H1 (cell line): ENCODE measurements at places on chromosomes 1 and 21. TPM values are rescaled to one million over a fixed set of nuclear protein-coding genes. Genes with fewer than 3 reads are reported as not detected.

DNA sequence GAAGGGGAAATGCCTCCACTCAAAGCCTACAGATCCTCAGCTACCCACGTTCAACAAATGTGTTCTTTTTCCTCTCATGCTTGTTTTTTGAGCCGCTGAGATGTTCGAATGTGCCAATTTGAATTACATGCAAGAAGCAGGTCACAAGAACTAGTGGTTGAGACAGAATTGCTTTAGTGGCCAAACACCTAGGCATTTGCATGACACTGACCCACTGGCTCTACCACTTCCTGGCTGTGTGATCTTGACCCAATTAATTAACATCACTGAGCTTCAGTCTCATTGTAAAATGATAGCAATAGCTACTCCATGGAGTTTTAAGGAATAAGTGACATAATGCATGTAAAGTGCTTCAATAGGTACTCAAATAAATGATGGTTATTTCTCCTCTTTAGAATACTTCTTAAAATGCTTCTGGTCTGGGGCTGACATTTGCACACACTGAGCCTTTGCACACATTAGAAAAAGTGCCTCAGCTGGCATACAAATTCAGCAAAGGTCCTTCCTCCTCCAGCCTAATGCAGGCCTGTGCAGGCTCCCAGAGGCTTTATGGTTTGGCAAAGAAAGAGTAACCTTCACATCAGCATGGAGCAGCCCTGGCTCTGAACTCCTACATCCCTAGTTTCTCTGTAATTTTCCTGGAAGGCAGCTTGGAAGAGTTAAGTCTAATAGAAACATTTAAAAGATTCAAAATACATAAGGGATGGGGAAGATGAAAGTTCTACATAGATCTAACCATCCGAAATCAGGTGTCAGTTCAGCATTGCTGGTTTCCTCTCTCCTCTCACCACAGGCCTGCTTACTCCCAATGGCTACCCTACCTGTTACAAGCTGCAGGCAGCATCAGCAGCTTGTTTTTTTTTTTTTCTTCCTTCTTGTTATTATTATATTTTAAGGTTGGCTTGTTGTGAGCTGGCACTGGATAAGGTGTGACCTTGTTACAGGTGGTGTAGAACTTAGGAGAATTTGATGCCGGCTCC is 107.4 kb downstream of the TBX19 start:
- no peaks in the 10 kb centered on the region for H3K36me3 ChIP-seq
- H3K27ac ChIP-seq, result no peak overlapping the region
- H3K4me1 ChIP-seq, result no peaks in the 10 kb centered on the region; the same call in 1 of the 2 replicates
- DNase-seq, result no peak
- no peak overlapping the region for H3K4me3 ChIP-seq
- peaks cover 4% of the 10 kb centered on the region; the same call in 1 of the 2 replicates for H3K27me3 ChIP-seq

- no peaks in the 10 kb centered on the region for H3K27me3 ChIP-seq
- H3K4me1 ChIP-seq, result peaks cover 19% of the 10 kb centered on the region
- DNase-seq, result no peak
- no peak overlapping the region for H3K27ac ChIP-seq
Observed at GRCh38 chr1:156152628-156153027, 757 bp upstream of the SEMA4A start.

DNA sequence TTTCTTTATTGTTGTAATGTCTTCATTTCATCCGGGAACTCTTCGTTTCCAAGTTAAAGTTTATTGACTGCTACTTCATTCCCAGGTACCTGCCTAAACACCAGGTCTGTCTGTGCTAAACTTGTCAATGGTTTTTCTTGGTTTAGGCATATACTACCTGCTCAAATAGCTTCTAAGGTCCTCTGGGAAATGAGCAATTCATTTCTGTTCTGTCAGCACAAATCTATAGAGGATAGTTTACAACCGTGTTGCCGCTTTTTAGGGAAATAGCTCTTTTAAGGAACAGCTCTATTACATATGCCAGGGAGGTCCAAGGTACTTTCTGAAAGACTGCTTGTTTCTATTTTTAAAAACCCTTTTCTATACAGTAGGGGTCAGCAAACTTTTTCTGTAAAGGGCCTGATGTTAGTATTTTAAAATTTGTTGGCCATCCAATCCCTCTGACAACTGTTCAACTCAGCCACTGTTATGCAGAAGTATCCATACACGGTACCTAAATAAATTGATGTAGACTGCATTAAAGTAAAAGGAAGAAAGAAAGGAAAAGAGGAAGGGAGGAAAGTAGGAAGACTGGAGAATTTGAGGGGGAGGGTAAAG is 222.7 kb upstream of the PTBP2 start:
- no peaks in the 10 kb centered on the region for H3K27me3 ChIP-seq
- no peaks in the 10 kb centered on the region for H3K4me1 ChIP-seq

- no peak overlapping the region for H3K4me3 ChIP-seq
- H3K4me1 ChIP-seq, result peaks cover 9% of the 10 kb centered on the region
- H3K27ac ChIP-seq, result no peak overlapping the region
- no peaks in the 10 kb centered on the region; the same call in 1 of the 2 replicates for H3K36me3 ChIP-seq
- no peak for DNase-seq
Observed at GRCh38 chr1:33147997-33148314, 33.9 kb downstream of the TRIM62 start.

DNA sequence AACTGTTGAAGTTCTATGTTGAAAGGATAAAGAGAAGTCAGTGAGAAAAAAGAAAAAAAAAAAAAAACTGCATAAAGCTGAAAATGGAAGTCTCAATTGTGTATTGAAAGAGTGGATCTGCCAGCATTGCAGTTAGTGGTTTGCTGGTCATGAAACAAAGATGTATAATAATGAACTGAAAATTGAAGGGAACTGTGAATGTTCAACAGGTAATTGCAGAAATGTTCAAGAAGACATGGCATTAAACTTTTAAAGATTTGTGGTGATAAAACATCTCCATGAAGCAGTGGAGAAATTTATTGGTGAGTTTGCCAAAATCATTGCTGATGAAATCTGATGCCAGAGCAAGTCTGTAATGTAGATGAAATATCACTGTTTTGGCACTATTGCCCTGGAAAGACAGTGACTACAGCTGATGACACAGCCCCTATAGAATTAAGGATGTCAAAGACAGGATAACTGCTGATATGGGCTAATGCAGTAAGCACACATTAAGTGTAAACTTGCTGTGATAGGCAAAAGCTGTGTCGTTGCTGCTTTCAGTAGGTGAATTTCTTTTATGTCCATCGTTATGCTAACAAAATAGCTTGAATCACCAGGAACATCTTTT is 71.0 kb downstream of the RD3 start:
- no peaks in the 10 kb centered on the region for H3K4me1 ChIP-seq
- H3K27ac ChIP-seq, result no peak overlapping the region
- no peaks in the 10 kb centered on the region for H3K27me3 ChIP-seq
- no peaks in the 10 kb centered on the region for H3K36me3 ChIP-seq
- DNase-seq, result no peak

- no peak for DNase-seq
- H3K27me3 ChIP-seq, result no peaks in the 10 kb centered on the region
- no peaks in the 10 kb centered on the region for H3K36me3 ChIP-seq
- no peak overlapping the region for H3K27ac ChIP-seq
- H3K4me3 ChIP-seq, result no peak overlapping the region
Observed at GRCh38 chr1:234551032-234551378, 59.0 kb downstream of the IRF2BP2 start.

GRCh38 chr1:213622365-213623063 is 365.3 kb upstream of the PROX1 start:
- no peaks in the 10 kb centered on the region for H3K27me3 ChIP-seq
- H3K27ac ChIP-seq, result no peak overlapping the region
- no peak overlapping the region for H3K4me3 ChIP-seq
- no peak for DNase-seq
- no peaks in the 10 kb centered on the region for H3K36me3 ChIP-seq
- H3K4me1 ChIP-seq, result no peaks in the 10 kb centered on the region

Gene PLCH2
- total RNA-seq, result 0.19 TPM in 2 replicates

DNA sequence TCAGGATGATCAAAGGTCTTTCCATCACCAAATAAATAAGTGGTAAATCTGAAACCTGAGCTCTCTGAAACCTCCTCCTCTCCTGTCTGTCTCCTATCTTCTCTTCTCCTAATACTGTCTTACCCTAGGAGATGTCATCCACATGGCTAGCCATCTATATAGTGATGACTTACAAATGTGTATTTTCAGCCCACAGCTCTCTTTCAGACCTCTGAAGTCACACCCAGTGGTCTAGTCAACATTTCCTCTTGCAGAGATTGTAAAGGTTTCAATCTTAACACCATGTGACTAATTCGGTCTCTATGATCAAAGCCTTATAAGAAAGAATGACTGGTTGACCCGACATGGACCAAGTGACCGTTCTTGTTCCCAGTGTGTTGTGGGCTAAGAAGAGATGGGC is 63.1 kb upstream of the DPT start:
- no peak overlapping the region for H3K27ac ChIP-seq
- DNase-seq, result no peak
- no peaks in the 10 kb centered on the region for H3K36me3 ChIP-seq
- H3K4me3 ChIP-seq, result no peak overlapping the region
- H3K27me3 ChIP-seq, result no peaks in the 10 kb centered on the region

- H3K27me3 ChIP-seq, result no peaks in the 10 kb centered on the region
- no peaks in the 10 kb centered on the region for H3K36me3 ChIP-seq
- no peak for DNase-seq
- no peaks in the 10 kb centered on the region for H3K4me1 ChIP-seq
- no peak overlapping the region for H3K27ac ChIP-seq
Observed at GRCh38 chr1:233233508-233234040, 62.0 kb downstream of the PCNX2 start.

DNA sequence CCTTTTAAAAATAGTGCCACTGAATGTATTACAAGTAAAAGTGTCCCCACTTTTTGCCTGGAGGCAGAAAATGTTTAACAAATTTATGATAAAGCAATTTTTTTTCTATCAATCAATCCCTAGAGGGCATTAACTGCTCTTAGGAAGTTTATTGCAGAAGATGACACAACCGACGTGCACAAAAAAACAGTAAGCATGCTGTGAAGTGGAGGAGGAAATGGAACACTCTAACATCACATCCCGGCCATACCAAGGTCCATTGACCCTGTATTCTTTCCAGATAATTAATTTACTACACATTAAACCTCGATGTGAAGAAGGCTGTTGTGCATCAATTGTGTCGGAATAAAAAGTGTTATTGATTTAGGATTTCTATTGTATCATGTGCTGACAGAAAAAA is 264.9 kb upstream of the NR5A2 start:
- no peaks in the 10 kb centered on the region for H3K27me3 ChIP-seq
- no peaks in the 10 kb centered on the region for H3K36me3 ChIP-seq
- H3K4me3 ChIP-seq, result no peak overlapping the region
- H3K27ac ChIP-seq, result no peak overlapping the region
- no peaks in the 10 kb centered on the region for H3K4me1 ChIP-seq
- no peak for DNase-seq

Gene EXTL1
- total RNA-seq, result 1.2 and 1.3 TPM in 2 replicates

GRCh38 chr1:78787544-78787943 is 137.9 kb downstream of the IFI44 start:
- no peaks in the 10 kb centered on the region for H3K36me3 ChIP-seq
- H3K4me3 ChIP-seq, result no peak overlapping the region
- H3K27me3 ChIP-seq, result no peaks in the 10 kb centered on the region
- DNase-seq, result no peak

Gene PDPN
- 169 and 182 TPM in 2 replicates for total RNA-seq

DNA sequence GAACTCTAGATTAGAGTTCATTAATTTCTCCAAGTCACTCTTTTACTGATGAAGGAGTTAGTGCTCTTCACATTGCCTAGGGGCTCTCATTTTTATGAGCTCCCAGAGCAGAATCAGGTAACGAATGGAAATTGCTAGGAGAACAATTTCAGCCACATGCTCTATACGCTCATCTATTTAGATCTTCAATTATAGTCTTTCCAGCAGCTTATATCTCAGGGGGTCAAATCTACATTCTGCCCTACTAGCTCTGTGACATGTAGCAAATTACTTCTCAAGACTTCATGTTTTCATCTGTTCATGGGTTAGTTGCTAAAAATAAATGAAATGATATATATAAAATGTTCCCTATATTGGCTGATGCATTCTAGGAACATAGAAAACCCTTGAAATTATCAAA is 183.6 kb downstream of the PLPP3 start:
- no peaks in the 10 kb centered on the region for H3K4me1 ChIP-seq
- no peaks in the 10 kb centered on the region for H3K27me3 ChIP-seq
- no peak for DNase-seq
- no peaks in the 10 kb centered on the region for H3K36me3 ChIP-seq
- no peak overlapping the region for H3K27ac ChIP-seq

Gene GUCA2A
- total RNA-seq, result not detected in 2 replicates

GRCh38 chr1:33191731-33192275 is 10.0 kb upstream of the TRIM62 start:
- no peak for DNase-seq
- no peaks in the 10 kb centered on the region; the same call in 1 of the 2 replicates for H3K27me3 ChIP-seq
- H3K36me3 ChIP-seq, result no peaks in the 10 kb centered on the region
- H3K4me3 ChIP-seq, result no peak overlapping the region

DNA sequence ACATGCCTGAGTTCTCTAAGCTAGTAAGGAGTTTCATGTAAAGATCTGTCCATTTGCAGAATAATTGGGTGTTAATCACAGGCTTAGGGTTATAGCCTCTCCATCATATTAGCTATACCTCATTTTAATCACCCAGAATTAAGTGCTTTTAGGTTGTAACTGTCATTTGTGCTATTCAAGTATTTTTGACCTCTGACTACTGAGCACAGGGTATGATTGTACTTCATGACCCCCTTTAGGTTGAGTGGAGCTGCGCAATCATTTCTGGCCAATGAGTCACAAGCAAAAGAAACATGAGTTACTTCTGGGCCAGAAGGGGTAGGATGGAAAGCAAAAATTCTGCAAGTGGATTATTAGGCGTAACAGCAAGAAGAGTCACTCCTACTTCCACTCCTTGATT is 8.4 kb upstream of the SNX7 start:
- no peaks in the 10 kb centered on the region for H3K4me1 ChIP-seq
- no peak overlapping the region for H3K27ac ChIP-seq
- no peaks in the 10 kb centered on the region for H3K36me3 ChIP-seq
- no peaks in the 10 kb centered on the region for H3K27me3 ChIP-seq
- H3K4me3 ChIP-seq, result no peak overlapping the region
- no peak for DNase-seq

Gene STK40
- 25.3 and 28.6 TPM in 2 replicates for total RNA-seq

Gene CHI3L1
- total RNA-seq, result not detected in 2 replicates

GRCh38 chr1:156591181-156591431 is 470 bp upstream of the NAXE start:
- no peak for DNase-seq
- no peaks in the 10 kb centered on the region for H3K27me3 ChIP-seq
- H3K4me1 ChIP-seq, result no peaks in the 10 kb centered on the region
- H3K4me3 ChIP-seq, result peak overlapping the region; percentile 76
- H3K27ac ChIP-seq, result no peak overlapping the region

Gene UTS2
- not detected in 2 replicates for total RNA-seq

DNA sequence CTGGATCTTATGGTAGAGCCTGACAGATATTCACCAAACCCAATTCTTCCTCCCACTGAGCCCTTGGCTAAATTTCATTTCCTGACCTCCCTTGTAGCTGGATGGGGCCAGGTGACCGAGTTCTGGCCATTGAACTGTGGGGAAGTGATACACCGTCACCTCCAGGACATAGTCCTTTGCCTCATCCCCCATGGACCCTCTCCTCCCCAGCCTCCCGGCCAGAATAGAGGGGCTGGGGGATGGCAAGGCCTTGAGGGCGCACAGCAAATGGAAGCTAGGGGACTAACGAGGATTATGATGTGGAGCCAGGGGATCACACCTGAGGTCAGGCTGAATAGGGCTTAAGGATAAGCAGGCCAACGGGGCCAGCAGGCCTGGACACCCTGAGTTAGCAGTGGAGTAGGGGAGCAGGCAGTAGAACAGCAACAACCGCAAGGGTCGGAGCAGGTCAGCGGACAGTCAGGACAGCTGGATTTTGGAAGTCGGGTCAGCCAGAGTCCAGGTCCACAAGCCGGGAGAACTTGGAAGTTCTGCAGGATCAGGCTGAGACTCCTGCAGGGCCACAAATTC is 15.0 kb downstream of the BATF3 start:
- DNase-seq, result no peak
- no peak overlapping the region for H3K27ac ChIP-seq
- H3K4me1 ChIP-seq, result no peaks in the 10 kb centered on the region; the same call in none of the 2 replicates
- H3K27me3 ChIP-seq, result no peaks in the 10 kb centered on the region
- no peaks in the 10 kb centered on the region for H3K36me3 ChIP-seq
